ENCODE measurements at places on chromosomes 3 and 15.
A peak's percentile ranks its signal among the peaks of the same experiment; 100 is the strongest.

DNA sequence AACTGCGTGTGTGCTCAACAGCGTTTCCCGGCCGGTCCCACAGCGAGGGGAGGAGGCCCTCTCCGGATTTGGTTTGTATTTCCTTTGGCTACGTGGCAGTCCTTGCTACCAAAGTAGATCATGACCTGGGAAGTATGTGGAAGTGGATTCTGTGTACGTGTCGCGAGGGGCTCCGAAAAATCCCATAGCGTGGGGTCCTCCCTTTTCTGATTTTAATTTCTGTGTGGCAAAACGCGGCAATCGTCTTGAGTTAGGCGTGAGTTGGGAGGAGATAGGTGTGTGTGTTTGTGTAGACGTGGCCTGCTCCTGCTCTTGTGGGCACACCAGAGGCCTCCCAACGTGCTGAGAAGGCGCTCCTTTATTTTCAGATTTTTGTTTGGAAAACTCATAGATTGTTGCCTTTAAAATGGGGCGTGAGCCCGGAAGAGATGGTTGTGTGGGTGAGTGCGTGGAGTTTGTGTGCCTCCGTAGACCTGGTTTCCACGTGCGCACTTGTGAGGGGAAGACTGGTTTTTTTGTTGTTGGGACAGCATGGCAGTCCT lies 1.2 kb downstream of the TRIM71 start:
- DNase-seq, result no peak

DNA sequence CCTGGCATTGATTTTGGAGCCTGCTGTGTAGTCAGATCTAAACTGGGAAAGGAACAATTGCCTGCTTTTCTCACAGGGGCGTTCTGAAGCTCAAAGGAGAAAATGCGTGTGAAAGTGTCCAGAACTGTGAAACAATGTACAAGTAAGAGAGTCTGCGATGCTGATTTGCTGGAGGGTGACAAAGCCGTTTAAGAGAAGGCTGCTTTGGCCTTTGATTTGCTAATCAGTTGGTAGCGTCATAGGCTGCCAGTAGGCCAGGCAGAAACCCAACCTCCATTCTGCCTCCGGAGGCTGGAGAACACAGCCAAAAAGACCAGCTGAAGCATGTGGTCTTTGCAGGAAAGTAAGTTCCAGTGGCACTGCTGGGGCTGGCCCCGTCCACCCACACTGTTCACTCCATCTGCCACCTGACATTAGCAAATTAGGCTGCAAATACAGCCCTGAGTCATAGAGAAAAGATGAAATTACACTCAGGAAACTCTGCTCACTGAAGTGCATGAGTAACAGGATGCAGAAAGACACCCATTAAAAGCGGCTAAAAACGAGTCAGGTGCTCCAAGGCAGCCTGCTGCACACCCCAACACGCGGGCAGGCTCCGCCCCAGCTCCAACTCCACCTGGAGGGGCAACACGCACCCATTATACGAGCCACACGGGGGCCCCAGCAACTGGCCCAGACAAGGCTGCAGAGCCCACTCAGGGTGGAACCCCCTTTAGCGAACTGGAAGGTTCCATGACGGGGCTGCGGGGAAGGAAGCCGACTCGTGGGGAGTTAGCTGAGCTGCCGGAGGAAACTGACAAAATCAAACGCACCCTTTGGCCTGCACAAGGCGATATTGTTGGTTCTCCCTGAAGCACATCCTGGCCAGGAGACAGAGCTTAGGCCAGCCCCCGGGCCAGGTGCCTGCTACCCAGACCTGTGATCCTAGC lies 31.6 kb downstream of the ZDHHC19 start:
- DNase-seq, result peak; percentile 71

DNA sequence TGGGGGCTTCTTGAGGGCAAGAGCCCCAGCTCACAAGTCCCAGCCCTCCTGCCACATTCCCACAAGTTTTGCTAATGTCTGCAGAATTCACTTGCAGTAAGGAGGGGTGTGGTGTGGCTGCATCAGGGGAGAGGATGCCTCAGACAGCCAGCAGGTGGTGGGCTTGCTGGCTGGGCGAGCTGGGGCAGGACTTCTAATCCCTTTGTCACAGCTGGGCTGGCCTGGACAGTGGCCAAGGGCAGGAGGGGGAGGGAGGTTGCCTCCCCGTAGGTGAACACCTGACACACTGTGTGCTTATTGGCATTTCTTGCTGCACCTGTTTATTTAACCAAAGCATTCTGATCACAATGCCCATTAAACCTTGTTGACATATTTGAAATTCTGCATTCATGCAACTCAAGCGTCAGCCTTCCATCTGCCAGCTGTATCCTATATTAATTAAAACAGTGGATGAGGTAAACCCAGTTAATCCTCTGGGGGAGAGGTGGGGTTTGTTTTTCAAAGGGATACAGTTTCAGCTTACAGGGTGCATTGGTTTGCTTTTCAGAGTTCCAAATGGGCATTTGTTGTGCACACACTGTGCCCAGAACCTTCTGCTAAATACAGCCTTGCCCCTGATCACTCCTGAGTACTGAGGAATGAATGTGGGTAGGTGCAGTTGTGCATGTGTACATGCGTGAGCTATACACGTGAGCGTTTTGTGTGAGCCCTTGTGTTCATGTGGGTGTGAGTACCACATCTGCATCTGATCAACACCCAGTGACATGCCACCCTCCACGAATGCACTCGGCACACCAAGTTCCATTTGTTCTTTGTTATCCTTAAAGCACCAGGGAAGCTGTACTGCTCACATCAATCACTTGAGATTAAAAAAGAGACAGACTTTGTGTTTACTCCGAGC lies 268.7 kb downstream of the XXYLT1 start:
- DNase-seq, result peak; percentile 40

DNA sequence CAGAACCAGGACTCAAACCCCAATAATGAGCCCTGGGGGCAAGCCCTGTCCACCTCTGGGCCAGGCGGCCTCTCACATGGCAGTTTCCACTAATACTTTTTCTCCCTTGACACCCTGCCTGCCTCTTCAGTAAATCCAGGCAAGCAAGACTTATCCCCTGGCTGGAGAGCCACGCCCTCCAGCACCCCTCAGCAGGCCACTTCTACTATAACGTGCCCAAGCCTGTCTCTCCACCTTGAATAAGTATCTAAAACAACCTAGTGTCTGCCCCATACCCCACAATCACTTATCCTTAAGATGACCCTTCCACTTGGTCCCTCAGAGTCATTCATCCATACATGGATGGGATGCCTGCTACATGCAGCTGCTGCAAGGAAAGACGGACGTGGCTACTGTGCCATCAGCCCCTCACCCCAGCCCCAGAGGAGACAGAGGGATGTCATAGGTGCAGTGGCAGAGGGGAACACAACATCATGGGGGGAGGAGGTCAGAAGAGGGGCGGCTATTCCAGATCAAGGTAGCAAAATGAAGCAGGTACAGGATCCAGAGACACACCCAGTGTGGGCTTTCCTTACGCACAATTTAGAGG lies 63.4 kb downstream of the LRIG1 start:
- DNase-seq, result no peak

GRCh38 chr3:184574515-184575417 lies 13.2 kb downstream of the EPHB3 start:
- DNase-seq, result no peak

- no peak for DNase-seq
These were observed 682.1 kb downstream of the MECOM start for GRCh38 chr3:168981396-168981795.

- no peak for DNase-seq
These were observed 62.6 kb downstream of the SLC7A14 start for GRCh38 chr3:170523248-170523647.

DNA sequence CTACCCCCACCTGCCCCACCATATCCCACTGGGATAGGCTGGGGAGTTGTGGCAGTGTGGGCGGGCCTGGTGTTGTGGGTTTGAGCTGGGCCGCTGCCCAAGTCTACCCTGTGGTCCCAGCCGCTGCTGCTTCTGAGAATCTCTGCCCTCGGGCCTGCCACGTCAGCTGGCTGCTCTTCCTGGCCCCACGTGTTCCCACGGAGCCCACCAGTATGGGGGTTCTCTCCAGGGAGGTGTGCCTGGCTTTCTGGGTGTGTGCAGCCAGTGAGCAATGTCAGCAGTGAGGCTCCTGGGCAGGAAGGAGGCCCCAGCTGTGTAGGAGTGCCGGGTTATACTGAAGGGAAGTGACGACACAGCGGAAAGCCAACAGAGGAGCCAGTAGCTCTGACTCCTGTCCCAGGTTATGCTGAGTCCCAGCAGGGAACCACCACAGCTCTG lies 10.5 kb downstream of the GNAI2 start:
- peak; percentile 79 for DNase-seq

- no peak for DNase-seq
These were observed 3.6 kb downstream of the EHHADH start for GRCh38 chr3:185250247-185250646.

- no peak for DNase-seq
These were observed 20.2 kb upstream of the PARP14 start for GRCh38 chr3:122660297-122660974.

DNA sequence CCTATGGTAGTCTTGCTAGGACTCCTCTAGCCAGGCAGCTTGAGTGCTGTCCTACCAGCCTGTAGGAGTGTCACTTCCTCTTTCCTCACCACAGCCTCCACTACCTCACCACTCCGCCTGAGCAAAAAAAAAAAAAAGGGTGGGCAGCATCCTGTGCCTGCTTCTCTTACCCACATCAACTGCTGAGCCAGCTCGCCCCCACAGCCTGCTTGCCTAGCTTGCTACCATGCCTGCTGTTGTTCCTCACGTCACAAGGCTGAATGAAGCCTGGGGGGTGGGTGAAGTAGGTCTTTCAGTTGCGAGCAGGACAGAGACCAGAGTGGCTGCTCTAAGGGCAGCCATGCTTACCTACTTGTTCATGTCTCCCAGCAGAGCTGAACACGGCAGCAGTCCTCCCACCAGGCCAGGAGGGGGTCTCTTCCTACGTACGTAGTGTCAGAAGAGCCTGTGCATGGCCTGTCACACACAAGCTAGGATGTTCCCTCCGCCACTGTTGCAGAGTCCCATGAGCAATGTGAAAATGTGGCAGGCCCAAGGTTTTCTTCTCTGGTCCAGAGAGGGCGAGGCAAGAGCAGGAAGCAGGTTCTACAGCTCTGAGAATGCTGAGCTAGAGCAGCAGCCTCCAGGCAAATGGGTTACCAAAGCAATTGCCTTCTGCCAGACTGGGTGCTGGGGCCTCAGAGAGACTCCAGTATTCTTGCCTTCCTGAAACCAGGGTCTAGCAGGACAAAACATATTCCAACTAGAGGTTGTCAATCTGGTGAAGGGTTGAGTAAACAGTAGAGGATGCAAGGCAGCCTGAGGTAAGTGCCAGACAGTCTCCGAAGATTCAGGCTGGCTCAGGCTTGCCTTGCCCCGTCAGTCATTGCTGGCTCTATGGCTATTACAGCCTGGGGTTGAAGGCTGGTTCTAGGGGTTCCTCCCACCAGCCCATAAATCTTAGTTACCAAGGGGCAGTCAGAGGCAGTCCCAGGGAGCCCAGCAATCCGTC lies 8.1 kb downstream of the PPM1M start:
- DNase-seq, result peak; percentile 81

DNA sequence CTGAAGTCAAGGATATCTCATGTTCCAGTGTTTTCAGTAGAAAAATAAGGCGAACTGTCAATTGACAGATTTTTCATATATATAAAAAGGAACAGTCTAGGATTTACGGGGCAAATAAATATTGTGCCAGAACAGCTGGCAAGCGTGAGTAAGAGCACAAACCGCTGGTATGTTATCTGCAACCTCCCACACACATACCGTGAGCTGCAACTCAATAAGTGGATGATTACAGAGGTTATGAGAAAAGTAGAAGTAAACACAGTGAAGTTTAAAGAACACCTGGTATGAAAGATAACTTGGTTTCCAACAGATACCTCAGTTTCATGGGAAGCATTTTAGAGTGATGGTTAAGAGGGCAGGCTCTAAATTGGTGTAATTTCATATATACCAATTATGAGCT lies 733.4 kb downstream of the TUSC7 start:
- no peak for DNase-seq

DNA sequence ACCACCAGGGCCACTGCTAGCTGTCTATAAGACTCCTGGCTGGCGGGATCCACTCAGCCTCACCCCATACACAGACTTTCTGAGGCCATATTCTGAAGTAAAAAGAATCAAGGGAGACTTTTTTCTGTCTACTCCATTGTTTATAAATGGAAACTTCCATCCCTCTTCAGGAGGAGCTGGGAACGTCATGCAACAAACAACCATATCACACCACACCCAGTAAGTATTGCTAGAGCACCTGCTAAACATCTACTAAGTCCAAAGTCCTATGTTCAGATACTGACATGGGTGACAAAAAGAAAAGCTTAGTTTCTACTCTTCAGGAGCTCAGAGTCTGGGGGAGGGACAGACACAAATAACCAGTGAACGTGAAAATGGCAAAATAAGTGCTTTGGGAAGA lies 324.8 kb upstream of the ONECUT1 start:
- DNase-seq, result no peak

GRCh38 chr3:16241225-16241624 lies 23.5 kb downstream of the DPH3 start:
- no peak for DNase-seq

DNA sequence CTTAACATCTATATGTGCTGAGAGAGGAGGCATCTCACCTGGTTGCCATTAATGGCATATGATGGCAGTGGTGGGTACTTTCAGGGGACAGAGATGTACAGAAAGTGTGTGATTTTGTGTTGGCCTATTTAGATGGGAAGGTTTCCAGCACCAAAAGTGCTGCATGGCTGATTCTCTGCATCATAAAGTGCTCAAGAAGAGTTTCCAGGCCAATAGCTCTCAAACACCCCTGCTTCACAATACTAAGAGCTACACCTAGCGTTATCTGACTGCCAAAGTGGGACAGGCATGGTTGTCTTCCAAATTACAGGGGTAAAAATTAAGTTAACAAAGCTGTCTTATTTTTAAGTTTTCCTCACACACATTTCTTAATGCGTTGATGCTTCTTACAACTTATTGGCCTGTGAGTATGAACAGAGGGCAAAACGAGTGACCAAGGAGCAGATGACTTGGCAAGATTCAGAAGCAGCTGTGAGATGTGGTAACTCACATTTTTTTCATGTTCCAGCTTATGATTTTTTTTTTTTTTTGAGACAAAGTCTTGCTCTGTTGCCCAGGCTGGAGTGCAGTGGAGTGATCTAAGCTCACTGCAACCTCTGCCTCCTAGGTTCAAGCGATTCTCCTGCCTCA lies 41.4 kb upstream of the VEPH1 start:
- no peak for DNase-seq

- no peak for DNase-seq
These were observed 2.2 kb upstream of the CPEB1 start for GRCh38 chr15:82649226-82649999.

DNA sequence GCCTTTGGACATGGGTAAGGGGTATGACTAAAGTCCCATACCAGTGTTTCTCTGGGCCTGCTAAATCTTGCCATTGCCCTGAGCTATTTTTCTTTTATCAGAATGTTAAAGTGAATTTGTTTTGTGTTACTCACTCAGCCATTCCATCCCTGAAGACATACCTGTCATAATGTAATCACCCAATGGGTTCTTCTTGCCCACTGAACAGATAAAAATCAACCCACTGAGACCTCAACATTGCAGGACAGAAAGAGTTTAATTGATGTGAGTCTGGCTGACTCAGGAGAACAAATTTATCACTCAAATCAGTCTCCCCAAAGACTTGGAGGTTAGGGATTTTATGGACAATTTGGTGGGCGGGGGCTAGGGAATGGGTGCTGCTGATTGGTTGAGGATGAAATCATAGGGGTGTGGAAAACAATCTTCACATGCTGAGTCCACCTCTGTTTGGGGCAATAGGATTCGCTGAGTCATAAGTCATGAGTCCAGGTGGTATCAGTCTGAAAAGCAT lies 47.4 kb downstream of the ILDR1 start:
- DNase-seq, result no peak

- no peak for DNase-seq
These were observed 23.7 kb upstream of the SFMBT1 start for GRCh38 chr3:53069422-53070068.

GRCh38 chr3:192371870-192372400 lies 355.4 kb downstream of the FGF12 start:
- no peak for DNase-seq

GRCh38 chr3:181457190-181457589 lies 254.5 kb upstream of the SOX2 start:
- DNase-seq, result no peak
